Activated naive CD4-positive, alpha-beta T cell treated with anti-CD3 and anti-CD28 coated beads, Interleukin-2, amount 50 U/mL, for 16 hours (primary cell): ENCODE measurements at places on chromosomes 7 and 10.

GRCh38 chr10:7485244-7485556, 74.4 kb upstream of the SFMBT2 start:
- no peak for DNase-seq

GRCh38 chr10:74025380-74025978, 27.6 kb downstream of the VCL start:
- no peak for DNase-seq

DNA sequence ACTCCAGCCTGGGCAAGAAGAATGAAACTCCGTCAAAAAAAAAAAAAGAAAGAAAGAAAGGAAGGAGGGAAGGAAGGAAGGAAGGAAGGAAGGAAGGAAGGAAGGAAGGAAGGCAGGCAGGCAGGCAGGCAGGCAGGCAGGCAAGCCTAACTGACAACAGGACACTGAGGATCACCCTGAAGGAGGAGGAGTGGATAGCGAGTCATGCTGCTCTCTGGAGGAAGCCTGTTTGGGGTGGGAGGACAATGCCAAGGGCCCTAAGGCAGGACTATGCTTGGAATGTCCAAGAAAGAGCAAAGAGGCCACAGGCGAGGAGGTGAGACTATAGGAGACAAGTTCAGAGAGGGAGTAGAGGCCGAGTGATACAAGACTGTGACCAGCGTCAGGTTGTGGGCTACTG, 107.0 kb upstream of the PARD3 start:
- no peak for DNase-seq

DNA sequence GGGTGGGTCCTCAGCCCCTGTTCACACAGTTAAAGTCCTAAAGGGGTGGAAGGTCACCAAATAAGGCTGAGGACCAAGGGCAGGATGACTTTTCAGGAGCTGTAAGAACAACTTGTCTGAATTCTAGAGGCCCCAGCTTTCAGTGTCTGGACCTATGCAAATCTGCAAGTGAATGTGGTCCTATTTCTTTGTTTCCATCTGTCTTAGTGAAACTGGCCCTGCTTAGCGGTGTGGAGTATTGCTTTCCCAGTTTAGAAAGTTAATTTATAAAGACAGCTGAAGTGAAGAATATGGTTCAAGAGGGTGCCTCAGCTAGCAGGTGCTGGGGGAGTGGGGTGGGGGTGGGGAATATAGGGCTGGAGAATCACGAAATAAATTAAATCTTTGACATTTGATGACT, 40.1 kb downstream of the HHEX start:
- no peak for DNase-seq

DNA sequence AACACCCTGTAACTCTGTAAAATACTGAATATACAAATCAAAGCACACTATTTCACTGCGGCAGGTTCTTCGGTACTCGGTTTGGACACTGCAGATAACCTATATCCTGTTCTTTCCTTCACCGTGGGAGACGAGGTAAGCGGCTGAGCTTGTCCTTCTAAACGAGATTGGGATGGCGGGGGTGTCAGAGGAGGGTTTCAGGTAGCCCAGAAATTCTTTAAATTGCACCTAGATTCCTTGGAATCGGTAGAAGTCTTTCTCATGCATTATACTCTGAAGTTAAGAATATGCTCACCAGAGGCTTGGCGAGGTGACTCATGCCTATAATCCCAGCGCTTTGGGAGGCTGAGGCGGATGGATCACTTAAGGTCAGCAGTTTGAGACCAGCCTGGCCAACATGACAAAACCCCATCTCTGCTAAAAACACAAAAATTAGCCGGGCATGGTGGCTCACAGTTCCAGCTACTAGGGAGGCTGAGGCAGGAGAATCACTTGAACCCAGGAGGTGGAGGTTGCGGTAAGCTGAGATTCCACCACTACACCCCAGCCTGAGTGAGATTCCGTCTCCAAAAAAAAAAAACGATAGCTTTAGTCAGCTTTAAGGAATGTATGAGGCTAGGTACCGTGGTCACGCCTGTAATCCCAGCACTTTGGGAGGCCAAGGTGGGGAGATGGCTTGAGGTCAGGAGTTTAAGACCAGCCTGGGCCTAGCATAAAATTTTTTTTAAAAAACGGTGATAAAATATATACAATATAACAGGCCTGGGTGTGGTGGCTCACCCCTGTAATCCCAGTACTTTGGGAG, 10.1 kb upstream of the LAT2 start:
- no peak for DNase-seq

DNA sequence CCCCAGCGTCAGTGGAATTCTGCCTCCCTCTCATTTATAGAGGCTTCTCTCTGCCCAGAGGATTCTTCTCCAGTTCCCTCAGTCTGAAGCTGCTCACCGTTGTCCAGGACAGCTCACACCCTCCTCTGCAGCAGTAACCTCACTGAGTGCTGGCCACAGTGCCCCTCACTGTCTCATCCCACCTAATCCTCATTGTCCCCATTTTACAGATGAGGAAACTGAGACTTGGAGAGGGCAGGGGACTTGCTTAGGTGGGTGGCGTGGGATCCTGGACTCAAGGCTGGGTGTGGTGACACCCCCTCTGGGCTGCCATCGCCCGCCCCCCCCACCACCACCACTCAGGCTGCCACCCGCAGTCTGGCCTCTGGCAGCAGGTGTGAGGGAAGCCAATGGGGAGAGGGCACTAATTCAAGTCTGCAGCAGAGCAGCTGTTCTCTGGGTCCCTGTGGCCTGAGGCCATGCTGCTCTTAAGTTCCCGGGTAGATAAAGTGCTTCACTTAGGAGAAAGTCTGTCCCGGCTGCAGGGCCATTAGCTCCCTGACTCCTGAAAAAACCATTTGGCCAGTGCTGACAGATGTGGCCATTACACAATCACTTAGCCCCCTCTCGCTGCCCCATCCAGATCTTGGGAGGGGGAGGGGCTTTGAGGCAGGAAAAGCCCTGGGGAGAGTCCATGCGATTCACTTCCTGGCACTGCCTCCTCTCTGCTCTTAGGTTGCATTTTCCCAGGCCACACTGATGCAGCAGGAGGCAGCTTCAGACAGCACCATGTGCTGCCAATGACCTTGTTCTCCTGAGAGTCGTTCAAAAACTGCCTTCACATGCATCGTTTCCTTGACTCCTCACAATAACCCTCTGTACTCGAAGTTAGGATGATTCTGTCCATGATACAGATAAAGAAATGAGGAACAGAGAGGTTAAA, 36.3 kb downstream of the DRGX start:
- DNase-seq, result no peak

- DNase-seq, result no peak
Measured at GRCh38 chr7:47225387-47226131, 356.4 kb downstream of the TNS3 start.

DNA sequence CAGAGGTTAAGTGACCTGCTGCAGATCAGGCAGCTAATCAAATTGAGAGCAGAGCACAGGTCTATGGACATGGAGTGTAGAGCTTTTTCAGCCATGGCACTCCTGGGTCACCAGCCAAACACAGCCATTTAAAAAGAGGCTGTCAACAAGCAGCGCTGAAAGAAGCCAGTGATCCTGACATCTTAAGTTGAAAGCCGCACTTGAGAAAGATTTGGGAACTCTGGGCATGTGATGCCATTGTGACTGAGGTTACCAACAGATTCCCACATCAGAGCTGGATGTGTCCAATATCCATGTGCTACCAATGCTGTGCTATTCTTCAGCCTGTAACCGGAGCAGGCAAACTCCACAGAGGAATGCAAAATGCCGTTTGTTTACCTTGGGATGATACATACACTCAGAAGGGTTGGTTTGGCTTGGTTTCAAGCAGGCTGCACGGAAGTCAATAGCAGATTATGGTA, 56.2 kb upstream of the ABLIM1 start:
- no peak for DNase-seq

DNA sequence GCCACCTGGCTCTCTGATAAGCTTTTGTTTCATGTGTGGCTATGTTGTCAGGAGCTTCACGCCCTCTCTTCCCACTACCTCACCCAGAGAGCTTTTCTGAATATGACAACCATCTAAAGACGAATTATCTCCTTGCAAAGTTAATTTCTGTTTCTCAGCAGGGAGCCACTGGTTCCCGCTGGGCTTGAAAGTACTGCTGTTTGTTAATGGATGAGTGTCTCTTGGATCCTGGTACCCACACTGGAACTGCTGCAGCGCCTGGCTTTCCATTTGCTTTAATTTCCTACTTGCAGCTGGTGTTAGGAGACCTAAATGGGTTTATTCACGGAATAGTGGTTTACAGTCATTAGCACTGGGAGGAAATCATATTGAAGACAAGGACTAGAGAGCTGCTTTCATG, 267.9 kb upstream of the LRGUK start:
- no peak for DNase-seq

- no peak for DNase-seq
Measured at GRCh38 chr7:117071551-117071950, 118.2 kb downstream of the ST7 start.

- DNase-seq, result no peak
Measured at GRCh38 chr7:25849500-25850184, 302.4 kb upstream of the NFE2L3 start.

DNA sequence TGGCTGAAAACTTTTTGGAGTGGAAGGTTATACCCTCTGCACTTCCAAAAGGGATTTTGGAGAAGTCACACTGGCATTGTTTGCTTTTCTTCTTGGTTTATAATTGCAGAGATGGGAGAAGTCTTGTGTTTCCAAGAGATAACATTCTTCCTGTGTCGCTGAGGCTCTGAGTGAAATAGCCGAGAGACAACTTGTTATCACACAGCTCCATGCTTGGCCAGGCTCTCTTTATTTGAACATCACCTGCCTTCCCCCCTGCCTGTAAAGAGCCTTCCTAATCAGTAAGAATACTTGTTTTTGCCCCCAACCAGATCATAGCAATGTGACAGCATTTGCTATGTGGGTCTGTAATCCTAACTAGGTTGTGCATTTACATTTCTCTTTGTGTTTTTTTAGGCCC, 270.7 kb downstream of the GALNT17 start:
- DNase-seq, result no peak

DNA sequence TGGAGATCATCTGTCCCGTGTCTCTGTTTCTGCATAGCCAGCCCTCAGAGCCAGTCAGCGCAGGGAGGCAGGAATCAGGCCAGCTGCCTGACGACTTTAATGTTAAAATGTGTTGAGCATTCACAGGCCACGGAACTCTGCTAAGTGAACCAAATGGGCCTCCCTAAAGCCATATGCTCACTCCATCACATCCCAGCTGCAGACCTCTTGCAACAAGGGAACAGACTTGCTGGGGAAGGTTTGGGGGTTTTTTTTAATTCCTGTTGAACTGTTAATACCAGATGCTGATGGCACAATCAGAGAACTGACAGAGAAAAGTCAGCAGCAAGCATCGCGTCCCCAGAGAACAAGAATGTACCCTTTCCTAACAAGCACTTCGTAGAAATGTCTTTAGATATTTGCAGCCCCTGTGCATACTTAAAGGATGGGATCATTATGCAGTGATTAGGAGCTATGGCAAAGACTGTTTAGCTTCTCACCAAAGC, 900.4 kb upstream of the AUTS2 start:
- DNase-seq, result no peak

GRCh38 chr10:95588025-95588424, 26.9 kb upstream of the SORBS1 start:
- no peak for DNase-seq

DNA sequence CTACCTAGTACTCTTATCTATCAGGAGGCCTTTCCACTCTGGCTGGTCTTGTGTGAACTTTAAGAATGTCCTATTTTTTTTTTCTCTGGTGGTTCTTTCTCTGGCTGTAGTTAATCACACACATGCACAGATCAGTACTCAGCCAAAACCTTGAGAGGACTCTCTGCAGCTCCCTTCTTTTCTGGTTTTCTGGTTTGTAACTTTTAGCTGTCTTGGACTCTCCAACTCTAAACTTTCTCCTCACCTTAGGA, 54.9 kb upstream of the HELLS start:
- DNase-seq, result no peak

GRCh38 chr7:138907201-138907847, 73.9 kb downstream of the KIAA1549 start:
- no peak for DNase-seq

GRCh38 chr7:107077699-107078516, 33.4 kb downstream of the PRKAR2B start:
- DNase-seq, result no peak

GRCh38 chr10:69248117-69248730, 28.1 kb downstream of the HKDC1 start:
- DNase-seq, result no peak
